ENCODE measurements at places on chromosomes 3 and 15.

DNA sequence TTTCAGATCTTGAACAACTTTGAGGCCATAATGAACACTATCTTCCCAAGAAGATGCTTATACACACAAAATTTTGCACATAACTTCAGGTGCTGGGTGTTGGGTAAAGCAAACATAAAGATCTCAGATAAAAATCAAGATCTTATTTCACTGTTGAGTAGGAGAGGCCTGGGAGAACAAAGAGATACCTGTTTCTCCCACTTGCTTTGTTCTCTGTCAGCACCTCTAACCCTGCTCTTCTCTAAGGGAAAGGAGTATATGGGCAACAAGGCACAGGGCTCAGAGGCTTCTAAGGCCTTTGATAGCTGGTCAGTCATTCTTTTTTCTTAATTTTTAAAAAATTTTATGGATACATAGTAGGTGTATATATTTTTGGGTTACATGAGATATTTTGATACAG is 3.6 kb upstream of the GK5 start:
- DNase-seq = no peak

GRCh38 chr3:81013360-81013759 is 748.1 kb downstream of the GBE1 start:
- DNase-seq = no peak

- no peak for DNase-seq
Measured at GRCh38 chr3:106906074-106906473, 471.2 kb upstream of the CCDC54 start.

DNA sequence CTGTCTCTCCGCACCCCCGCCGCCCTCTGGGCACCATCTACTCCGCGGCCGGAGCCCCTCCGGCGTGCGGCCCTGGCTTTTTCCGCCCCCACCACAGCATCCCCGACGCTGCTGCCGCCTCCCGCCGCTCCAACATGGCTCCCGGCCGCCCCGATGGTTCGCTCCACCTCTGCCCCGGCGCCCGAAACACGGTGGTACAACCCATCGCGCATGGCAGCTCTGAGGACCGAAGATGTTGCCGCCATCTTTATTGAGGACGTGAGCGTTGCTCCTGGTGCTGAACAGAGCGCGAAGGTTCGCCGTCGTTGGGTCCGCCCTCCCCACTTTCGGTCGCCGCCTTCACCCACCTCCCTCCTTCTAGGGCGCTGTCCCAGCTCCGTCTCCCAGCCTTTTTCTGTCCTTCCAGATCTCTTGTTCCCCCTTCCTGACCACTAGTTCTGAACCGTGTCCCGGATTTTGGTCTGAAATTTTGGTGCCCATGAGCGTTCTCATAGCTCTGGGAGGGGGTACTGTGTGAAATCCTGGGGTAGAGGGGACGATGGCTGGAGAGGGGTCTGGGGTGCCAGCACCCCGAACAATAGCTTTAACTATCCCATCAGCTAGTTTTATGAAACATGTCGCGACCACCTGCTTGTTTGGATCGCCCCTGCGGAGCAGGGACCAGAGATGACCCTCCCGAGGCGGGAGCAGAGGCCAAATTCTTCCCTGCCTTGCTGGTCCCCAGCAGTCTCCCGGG is at the start of gene CELSR3:
Gene CELSR3, minus strand, starts transcription at position 134 of the 736 bp plus-strand sequence. CDS start 252 bp downstream, outside the sequence.
- peak; percentile 84 for DNase-seq

GRCh38 chr3:157692468-157692867 is 189.3 kb upstream of the VEPH1 start:
- no peak for DNase-seq

GRCh38 chr3:119628816-119629445 is 31.2 kb downstream of the PLA1A start:
- no peak for DNase-seq

DNA sequence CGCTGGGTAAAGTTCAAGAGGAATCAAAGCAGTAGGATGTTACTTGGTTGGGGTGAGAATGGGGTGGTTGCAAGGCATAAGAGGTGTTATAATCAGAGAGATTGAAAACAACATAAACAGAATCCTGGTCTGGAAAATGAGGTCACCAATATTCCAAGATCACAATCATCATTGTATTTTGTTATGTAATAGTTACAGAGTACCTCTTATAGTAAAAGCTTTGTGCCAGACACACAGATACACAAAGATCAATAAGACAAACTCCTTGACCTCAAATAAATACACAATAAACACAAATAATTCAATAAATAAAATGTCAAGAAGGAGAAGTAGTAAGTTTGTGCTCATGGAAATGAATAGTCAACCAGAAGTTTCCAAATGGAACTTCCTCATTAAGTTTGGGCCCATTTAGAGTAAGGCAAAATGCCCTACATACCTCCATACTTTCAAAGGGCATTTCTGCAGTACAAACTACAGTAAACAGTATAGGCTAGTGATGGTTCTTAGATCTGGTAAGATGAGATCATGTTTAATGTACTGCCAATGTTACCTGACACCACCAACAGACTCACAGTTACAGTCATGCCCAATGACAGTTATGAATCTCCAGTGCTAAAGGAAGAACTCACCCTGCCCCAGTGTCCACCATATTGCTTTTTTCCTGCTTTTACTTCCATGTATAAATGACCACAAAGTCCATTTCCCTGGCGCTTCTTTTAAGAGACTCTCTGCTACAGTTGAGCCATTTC is 93.4 kb downstream of the KCNMB2 start:
- no peak for DNase-seq

- DNase-seq = peak; percentile 29
Measured at GRCh38 chr15:47963265-47963664, 157.5 kb upstream of the SLC24A5 start.

- DNase-seq = no peak
Measured at GRCh38 chr15:25894371-25894902, 31.3 kb upstream of the ATP10A start.

All from HL-60 (cell line).